Fibroblast of lung (primary cell): ENCODE measurements at places on chromosomes 16 and 17. TPM values are rescaled to one million over a fixed set of nuclear protein-coding genes. Genes with fewer than 3 reads are reported as not detected.

Gene BICDL2
- total RNA-seq: not detected in 2 replicates

Gene NOD2
- 0.26 and 0.50 TPM in 2 replicates for total RNA-seq

GRCh38 chr16:88856122-88856827, 472 bp downstream of the GALNS start:
- peak overlapping the region; percentile 50 for H3K4me3 ChIP-seq
- DNase-seq: no peak

GRCh38 chr16:12515746-12516145, 287.9 kb downstream of the CPPED1 start:
- H3K4me3 ChIP-seq: no peak overlapping the region
- no peak for DNase-seq
- H3K4me1 ChIP-seq: no peaks in the 10 kb centered on the region
- no peaks in the 10 kb centered on the region for H3K27me3 ChIP-seq
- H3K27ac ChIP-seq: no peak overlapping the region

DNA sequence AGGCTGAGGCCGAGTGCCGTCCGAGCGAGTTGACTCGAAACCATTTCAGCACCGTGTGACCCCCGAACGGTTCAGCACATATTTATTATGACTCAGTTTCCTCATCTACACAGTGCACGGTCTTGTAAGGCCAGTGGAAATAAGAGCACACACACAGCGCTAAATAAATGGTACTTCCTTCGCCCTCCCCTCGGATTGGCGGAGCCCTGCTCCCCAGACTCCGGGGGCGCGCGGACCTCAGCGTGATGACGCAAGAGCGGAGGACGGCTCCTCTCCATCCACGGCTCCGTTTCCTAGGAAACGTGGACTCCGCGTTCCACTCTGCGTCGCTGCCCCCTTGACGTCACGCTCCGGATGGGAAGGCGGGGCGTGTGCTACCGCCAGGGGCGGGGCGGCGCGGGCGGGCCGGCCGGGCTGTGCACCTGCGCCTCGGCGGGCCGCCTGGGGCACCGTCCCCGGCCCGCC, at the start of gene PARD6A:
TSS of gene PARD6A (plus strand) at position 397 of the 465 bp plus-strand sequence. CDS start 79 bp downstream, outside the sequence.
- no peaks in the 10 kb centered on the region for H3K27me3 ChIP-seq
- peak; percentile 96 for DNase-seq
- H3K36me3 ChIP-seq: peaks cover 6% of the 10 kb centered on the region
- H3K4me1 ChIP-seq: peaks cover 6% of the 10 kb centered on the region
- H3K4me3 ChIP-seq: peak within 1 kb of the TSS; percentile 97

DNA sequence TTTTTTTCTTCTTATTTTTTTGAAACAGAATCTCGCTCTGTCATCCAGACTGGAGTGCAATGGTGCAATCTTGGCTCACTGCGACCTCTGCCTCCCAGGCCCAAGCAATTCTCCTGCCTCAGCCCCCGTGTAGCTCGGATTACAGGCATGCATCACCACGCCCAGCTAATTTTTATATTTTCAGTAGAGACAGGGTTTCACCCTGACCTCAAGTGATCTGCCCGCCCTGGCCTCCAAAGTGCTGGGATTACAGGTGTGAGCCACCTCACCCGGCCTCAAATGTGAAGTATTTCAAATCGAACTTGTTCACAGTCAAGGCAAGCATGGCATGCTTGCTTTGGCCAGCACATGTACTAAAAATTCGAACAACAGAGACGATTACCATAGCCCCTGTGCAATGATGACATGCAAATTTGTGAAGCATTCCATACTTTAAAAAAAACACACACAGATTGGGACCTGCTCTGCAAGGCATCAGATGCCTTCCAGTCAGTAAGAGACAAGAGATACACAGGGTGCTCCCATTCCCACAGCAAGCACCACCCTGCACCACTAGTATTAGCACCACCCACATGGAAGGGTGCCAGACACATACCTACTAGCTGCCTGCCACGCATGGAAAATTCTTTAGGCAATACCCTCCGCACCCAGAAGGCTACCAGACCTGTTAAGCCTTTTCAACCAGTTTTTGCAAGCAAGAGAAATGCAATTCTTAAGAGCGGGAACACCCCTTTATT, 47.2 kb downstream of the ANKRD11 start:
- peak overlapping the region; percentile 87 for H3K27ac ChIP-seq
- peak; percentile 82 for DNase-seq
- no peaks in the 10 kb centered on the region for H3K27me3 ChIP-seq
- H3K36me3 ChIP-seq: no peaks in the 10 kb centered on the region
- no peak overlapping the region for H3K4me3 ChIP-seq
